ENCODE measurements at places on chromosomes 11 and 22. TPM values are rescaled to one million over a fixed set of nuclear protein-coding genes. Genes with fewer than 3 reads are reported as not detected.

DNA sequence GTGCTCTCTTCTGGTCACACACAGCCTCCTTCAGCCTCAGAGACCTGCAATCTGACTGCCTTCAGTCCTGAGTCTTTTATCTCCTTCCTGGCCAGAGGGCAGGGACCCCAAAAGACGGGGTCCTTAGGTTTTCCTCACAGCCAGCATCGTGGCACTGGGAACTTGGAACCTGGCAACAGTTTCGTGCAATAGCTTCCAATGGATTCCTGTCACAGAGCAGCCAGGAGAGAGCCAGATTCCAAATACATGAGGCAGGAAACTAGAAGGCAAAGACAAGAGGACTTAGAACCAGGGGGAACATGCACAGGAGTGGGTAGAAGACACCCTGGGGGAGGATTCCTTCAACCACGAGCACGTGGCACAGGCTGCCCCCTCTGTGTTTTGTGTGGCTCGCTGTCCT lies 48.6 kb downstream of the C11orf91 start:
- no peak for DNase-seq

The SCARF2 gene
- 28.8 TPM for total RNA-seq

GRCh38 chr11:68354148-68354872 lies 41.9 kb downstream of the LRP5 start:
- DNase-seq: peak; percentile 90

GRCh38 chr11:793556-793955 lies 3.7 kb upstream of the CEND1 start:
- DNase-seq: no peak

GRCh38 chr22:35315141-35315854 lies 15.6 kb downstream of the TOM1 start:
- DNase-seq: peak; percentile 11

GRCh38 chr22:39236321-39237317 lies 8.2 kb downstream of the PDGFB start:
- no peak for DNase-seq

The APOBEC3A gene
- not detected for total RNA-seq

- peak; percentile 30 for DNase-seq
Measured at GRCh38 chr11:72642043-72642883, 32.0 kb downstream of the PDE2A start.

DNA sequence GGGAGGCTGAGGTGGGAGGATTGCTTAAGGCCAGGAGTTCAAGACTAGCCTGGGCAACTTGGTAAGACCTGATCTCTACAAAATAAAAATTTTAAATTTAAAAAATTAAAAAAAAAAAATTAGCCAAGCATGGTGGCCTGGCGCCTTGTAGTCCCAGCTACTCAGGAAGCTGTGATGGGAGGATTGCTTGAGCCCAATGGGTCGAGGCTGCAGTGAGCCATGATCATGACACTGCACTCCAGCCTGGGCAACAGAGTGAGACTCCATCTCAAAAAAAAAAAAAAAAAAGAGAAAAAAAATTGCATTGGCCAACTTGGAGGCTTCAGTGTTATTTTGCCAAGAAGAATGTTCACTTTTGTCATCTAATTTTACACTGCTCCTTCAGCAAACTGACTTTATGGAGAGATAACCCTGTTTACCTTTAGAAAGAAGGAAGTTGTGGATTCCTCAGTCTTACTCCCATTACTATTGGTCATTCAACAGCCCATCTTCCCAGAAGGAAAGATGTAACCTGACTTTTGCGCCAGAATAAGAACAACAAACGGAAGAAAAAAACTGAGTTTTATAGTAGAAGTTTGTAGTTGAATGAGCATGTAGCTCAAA lies 13.1 kb downstream of the KMT2A start:
- no peak for DNase-seq

The ADAMTS15 gene
- total RNA-seq: 2.0 TPM

- peak; percentile 39 for DNase-seq
Measured at GRCh38 chr11:122796128-122796717, 42.1 kb upstream of the CRTAM start.

Measured in uterus (tissue), 4 donors.